AG04450 (cell line): ENCODE measurements at places on chromosomes 16 and 17.

DNA sequence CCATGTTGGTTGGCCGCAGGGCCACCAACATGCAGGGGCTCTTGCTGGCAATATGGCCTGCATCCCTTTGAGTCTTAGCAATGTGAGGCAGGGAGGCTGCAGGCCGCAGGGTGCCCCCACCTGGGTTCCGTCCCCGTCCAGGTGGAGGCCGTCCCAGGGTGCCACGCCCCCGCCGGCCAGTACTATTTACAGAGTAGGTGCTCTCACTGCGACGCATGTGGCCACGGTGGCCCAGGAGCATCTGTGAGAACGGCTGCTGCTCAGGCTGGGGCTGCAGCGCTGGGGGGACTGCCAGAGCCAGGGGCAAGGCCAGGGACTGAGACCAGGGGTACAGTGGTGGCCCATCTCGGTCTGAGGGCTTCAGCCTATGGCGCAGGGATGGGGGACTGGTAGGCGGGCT is 3.6 kb downstream of the MATCAP1 start:
- no peak for DNase-seq

DNA sequence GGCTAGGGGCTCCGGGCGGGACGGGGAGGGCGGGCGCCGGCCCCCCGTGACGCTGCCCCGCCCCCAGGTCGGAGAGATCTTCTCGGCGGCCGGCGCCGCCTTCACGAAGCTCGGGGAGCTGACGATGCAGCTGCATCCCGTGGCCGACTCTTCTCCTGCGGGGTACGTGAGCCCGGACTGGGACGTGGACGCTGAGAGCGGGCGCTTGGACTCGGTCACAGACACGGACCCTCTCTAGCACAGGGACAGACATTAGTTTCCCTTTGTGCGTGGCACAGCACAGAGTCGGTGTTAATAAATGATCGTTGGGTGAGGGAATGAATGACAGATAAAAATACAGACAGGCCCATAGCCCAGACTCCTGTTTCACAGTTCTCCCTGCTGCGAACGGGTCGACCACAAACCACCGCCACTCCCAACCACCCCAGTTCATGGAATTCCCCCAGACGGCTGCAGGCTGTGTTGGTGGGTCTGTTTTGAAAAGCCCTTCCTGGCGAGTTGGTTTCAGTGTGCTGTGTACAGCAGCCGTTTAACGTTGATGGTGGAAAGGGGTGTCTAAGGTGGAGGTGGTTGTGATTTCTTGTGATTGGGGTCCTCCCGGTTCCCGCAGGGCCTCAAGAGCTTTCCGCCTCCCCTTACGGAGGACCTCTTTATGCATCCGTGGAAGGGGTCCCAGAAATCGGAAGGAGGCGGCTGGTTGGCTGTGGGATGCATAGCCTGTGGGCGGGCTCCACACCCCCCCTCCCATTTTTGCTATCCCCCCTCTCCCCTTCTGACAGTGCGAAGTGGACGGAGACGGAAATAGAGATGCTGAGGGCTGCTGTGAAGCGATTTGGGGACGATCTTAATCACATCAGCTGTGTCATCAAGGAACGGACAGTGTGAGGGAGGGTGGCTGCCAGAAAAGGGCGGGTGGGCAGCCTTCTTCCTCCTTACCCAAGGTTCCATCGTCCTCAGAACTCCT is 2.9 kb downstream of the RNASEK start:
- DNase-seq = no peak

DNA sequence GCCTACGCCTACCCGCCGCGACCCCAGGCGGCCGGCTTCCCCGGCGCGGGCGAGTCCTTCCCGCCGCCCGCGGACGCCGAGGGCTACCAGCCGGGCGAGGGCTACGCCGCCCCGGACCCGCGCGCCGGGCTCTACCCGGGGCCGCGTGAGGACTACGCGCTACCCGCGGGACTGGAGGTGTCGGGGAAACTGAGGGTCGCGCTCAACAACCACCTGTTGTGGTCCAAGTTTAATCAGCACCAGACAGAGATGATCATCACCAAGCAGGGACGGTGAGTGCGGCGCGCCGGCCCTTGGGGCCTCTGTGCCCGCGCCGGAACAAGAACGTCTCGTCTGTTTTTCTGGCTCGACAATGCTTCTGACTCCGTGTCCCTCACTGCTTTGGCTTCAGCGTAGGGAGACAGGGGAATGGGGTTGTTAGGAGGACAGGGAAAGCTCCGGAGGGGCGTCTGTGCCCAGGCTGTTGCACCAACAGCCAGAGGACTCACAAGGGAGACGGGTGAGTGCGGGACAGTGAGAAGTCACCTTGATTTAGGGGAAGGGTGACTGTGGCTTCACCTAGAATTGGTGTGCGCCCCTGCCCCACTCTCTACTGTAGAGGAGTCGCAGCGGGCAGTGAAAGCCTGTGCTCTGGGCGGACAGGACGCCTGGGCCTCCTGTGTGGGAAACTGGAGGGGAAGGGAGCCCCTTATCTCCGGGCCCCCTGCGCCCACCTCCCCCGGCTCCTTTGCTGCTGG is 806 bp downstream of the TBX21 start:
- no peak for DNase-seq

GRCh38 chr16:89598199-89598598 is 15.2 kb upstream of the DPEP1 start:
- DNase-seq = no peak

DNA sequence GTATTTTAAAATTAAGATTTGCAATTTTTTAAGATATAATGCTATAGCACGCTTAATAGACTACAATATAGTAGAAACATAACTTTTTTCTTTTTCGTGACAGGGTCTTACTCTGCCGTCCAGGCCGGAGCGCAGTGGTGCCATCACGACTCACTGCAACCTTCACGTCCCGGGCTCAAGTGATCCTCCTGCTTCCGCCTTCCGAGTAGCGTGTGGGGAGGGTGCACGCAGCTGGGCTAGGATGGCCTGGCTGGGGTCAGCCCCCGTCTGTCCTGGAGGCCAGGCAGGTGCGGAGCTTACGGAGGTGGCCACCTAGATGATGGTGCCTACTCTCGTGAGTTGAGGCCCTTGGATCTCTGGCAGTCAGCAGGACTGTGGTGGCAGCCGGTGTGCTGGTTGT is 50.1 kb downstream of the JPH3 start:
- DNase-seq = no peak

DNA sequence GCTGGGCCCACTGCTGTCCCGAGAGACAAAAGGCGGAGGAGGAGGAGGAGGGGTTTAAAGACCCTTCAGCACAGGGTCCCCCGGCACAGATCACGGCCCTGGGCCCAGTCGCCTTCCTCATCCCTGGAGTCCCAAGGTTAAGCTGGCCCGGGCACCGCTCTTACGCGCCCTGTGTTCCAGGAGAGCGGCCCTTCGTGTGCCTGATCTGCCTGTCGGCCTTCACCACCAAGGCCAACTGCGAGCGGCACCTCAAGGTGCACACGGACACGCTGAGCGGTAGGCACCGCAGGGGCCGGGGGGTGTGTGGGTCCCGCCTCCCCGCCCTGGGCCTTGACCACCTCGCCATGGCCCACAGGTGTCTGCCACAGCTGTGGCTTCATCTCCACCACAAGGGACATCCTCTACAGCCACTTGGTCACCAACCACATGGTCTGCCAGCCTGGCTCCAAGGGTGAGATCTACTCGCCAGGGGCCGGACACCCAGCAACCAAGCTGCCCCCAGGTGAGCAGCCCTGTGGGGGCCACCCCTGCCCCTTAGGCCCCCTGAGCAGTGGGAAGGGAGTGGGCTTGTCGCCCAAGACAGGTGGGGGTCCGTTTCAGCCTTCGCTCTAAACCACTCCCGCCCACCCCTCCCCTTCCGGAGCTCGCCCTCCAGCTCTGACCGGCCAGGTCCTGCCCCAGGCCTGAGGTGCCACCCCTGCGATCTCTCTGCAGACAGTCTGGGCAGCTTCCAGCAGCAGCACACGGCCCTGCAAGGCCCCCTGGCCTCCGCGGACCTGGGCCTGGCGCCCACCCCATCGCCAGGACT is 37.6 kb upstream of the ZC3H18 start:
- no peak for DNase-seq

DNA sequence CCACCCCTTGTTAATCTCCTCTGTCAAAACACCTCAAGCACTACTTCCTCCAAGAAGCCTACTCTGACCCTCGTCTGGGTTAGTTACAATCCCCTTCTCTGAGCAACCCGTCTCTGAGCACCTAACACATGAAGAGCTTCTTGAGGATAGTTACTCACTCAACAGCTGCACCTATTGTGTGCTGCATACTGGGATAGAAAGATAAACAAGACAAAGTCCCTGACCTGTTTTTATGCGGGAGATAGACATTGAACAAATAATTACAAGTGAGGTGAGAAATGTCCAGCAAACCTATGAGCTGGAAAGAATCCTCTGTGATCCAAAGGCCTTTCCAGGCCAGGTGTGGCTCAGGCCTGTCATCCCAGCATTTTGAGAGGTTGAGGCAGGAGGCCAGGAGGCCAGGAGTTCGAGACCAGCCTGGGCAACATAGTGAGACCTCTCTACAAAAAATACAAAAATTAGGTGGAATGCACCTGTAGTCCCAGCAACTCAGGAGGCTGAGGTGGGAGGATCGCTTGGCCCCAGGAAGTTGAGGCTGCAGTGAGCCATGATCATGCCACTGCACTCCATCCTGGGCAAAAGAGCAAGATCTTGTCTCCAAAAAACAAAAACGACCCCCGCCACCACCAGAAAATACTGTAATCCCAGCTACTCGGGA is 5.5 kb upstream of the ZNF771 start:
- DNase-seq = no peak
